NCI-H774 (cell line): ENCODE measurements at places on chromosomes 1 and 21.

- DNase-seq, result no peak
Observed at GRCh38 chr1:20410503-20410902, 75.5 kb downstream of the CAMK2N1 start.

- DNase-seq, result no peak
Observed at GRCh38 chr1:12083766-12084165, 20.7 kb downstream of the TNFRSF8 start.

GRCh38 chr1:29235955-29236711 is at the start of gene PTPRU:
PTPRU (plus strand) TSS chr1:29236522; CDS start chr1:29236645, 123 bp downstream.
- peak; percentile 33 for DNase-seq

- DNase-seq, result no peak
Observed at GRCh38 chr1:37533317-37534093, 18.9 kb upstream of the MEAF6 start.

DNA sequence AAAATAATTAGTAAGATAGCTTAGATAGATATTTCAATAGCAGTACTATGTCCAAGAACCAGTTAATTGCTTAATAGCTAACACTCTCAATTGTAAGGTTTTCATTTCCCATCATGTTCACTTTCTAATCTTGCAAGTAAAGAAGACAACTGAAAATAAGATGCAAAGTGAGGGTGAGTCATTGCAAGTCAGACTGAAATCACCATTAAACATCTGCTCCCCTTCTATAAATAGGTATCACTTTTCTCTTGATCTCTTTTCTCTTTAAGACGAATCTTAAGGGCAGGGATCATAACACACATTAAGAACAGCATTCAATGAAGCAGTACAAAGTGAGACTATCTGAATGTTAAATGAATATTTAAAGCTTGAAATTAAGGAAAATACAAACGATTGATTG is 40.4 kb downstream of the UBR4 start:
- no peak for DNase-seq

GRCh38 chr1:212566522-212567479 is 41.8 kb upstream of the ATF3 start:
- peak; percentile 62 for DNase-seq

- DNase-seq, result no peak
Observed at GRCh38 chr1:24126018-24126671, 14.2 kb upstream of the MYOM3 start.
